ENCODE measurements at places on chromosomes 5 and 9.

GRCh38 chr9:110260911-110261310, 4.6 kb upstream of the TXN start:
- DNase-seq, result no peak

DNA sequence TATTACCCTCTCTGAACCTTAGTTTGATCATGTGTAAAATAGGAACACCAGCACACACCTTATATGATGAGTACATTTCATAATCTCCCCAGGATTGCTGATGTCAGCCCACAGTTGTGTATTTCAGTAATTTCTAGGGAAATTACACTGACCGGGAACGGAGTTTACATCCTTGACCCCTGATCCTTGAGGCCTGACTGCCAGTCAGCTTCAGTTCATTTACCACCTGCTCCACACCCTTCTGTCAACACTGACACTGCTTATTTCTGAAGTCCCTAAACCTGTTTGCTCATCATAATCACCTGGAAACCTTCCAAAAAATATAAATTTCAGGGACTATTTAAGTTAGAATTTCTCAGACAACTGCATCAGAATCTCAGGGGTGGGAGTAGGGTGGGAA, 55.3 kb downstream of the ZNF622 start:
- DNase-seq, result no peak

GRCh38 chr5:2876183-2876582, 124.7 kb upstream of the IRX2 start:
- DNase-seq, result no peak

DNA sequence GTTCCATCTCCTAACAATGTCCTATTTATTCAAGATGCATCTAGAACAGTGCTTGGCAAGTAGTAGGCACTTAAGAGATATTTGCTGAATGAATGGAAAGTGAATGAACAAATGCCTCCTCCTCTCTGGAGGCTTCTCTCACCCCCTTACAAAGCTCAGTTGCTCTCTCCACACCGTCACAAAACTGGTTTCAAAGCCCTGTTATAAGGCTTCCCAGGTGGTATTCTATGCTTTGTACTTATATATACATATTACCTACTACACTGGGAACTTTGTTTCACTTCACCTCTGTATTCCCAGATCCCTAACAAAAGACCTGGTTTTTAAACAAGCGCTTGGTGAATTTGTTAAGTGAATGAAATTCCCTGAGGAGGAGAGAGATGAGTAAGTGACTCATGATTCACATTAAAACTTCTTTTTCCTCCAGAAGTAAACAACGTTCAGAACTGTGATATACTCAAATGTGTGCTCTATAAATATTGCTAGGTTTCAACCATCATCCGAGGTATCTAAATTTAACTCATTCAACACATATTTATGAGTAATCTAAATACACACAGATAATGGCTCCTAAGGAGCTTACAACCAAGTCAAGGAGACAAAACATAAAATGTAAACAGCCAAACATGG, 36.0 kb downstream of the DENND1A start:
- no peak for DNase-seq

- no peak for DNase-seq
Measured at GRCh38 chr9:77751341-77752091, 103.4 kb upstream of the GNA14 start.

DNA sequence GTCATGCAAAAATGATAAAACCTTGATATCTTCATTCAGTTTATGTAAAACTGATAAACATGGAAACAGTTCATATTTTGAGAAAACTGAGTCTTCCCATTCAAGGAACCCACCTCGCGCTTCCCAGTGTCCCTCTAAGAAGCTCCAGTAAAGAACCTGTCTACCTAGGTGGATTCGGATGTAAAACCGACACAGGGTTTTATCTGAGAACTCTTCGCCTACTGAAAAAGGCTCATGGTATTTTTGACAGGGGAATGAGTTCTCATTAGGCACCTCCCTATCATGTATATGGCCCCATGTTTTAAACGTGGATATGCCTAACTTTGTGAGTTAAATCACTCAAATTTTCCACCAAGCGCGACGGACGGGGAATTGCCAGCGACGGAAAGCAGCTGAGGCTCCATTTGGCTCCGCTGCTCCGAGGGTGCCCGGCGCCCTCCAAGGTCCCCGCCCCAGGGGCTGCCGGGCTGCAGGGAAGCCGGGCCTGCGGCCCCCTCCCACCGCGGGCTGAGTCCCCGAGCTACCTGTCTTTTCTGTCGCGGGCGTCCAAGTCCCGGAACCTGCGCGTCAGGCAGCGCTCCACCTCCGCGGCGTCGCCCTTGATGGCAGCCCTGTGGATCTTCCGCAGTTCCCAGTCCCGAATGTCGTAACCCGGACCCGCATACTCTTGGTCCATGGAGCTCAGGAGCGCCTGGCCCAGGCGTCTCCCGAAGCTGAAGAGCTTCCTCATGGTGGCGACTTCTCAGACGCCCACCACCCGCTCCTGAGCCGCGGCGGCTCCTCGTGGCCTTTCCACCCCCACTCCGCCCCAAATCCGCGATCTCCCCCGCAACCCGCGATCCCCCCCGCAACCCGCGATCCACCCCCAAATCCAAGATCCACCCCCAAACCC, 594 bp downstream of the ANKRD18A start:
- DNase-seq, result no peak

DNA sequence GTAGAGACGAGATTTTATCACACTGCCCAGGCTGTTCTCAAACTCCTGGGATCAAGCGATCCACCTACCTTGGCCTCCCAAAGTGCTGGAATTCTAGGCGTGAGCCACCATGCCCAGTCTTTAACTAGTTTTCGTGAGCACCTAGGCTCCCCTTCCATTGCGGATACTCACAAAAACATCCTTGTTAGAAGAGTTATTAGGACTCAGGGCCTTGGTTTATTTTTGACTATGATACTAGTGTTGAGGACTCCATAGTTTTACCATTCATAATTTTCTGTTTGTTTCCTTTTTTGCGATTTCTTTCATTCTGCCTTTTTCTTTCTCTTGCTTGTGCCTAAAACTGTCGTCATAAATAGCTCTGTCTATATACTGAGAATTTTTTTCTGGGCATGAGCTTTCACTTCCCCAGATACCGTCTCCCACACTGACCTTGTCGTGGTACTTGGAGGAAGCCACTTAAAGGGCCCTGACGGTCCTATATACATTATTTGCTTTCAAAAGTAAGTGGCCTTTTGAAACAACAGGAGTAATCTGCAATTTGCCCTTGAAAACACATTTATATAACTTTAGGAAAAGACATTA, 5.2 kb downstream of the F2R start:
- no peak for DNase-seq
